ENCODE measurements at places on chromosomes 1 and 21.

DNA sequence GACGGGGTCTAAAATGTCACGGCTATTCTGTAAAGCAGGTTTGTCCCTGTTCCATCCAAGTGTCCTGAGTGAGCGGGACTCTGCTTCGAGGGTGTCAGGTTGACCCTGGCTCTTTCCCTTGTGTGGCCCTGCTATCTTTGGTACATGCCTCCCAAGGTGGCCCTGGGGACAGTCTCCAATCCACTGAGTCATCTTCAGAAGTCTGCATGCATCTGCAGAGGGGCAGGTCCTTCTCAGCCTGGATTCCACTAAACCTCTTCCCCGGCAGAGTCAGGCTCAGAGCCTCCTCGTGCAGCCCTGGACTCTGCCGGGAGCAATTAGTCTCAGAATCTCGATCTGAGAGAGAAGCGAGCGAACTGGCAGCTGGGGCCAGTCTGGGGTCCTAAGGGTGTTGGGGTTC lies 50.1 kb upstream of the KCNJ15 start:
- DNase-seq: no peak

DNA sequence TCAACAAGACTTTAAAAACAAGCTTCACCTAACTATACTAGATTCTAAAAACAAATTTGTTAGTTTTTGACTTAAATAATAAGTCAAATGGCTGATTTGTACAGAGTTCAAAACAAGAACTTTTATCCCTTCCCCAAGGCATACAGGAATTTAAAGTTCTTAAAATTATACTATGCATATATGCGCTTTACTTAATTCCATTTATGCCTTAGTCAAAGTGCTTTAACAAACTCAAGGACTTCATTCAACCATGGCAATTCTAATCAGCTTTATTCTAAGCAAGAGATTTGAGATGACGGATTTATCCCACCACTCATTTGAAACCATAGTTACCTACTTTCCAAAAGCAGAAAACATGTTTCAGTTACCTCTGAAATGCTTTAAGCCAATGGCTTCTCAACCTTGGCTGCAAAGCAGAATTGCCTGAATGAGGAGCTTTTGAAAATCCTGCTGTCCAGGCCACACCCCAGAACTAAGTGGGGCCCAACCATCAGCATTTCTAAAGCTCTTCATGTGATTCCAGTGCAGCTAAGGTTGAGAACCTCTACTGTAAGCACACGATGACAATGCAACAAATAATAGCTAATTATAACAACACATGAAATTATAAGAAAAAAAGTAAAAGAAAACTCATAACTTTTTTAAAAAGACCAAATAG lies 44.6 kb downstream of the TTLL7 start:
- no peak for DNase-seq

- DNase-seq: no peak
Observed at GRCh38 chr1:182015360-182015759, 46.2 kb downstream of the ZNF648 start.

DNA sequence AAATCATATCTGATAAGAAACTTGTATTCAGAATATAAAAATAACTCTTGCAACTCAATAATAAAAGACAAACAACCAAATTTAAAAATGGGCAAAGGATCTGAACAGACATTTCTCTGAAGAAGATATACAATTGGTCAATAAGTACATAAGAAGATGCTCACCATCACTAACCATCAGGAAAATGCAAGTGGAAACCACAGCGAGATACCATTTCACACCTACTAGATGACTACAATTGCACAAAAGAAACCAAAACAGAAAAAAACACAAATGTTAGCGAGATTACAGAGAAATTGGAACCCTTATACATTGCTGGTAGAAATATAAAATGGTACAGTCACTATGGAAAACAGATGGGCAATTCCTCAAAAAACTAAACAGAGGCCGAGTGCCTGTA lies 11.5 kb upstream of the ZNF683 start:
- DNase-seq: no peak

DNA sequence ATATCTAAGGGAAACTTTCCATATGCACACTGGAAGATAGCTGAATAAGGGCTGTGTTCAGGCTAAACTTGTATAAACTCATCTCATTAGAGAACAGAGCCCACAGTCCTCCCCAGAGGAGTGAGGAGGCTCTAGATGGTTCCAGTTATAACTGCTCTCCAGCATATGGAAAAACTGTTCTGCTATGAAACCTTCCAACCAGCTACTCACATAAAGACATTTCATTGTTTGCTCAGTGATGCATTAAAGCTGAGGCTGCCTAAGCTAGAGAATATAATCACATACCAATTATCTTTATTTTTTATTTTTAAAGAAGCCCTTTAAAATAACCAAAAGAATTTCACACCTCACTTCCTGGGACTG lies 13.3 kb downstream of the AHCYL1 start:
- no peak for DNase-seq

GRCh38 chr1:44785029-44785380 lies 3.0 kb downstream of the BEST4 start:
- DNase-seq: no peak
